ENCODE measurements at places on chromosomes 3 and 15.

DNA sequence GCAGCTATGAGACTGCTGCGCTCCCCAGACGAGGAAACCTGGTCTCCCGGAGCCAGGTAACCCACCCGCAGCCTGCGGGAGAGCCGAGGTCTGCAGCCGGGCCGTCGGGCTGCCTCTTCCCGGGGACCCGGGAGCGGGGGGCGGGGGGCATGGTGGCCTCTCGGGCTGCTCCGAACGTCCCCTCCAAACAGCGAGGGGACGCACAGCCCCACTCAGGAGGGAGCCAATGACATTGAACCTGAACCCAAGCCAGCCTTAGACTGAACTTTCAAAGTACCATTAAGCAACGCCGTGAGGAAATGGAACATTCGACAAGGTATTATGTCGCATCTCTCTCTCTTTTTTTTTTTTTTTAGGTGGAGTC is 29.8 kb upstream of the ALDH1A3 start:
- DNase-seq, result no peak

DNA sequence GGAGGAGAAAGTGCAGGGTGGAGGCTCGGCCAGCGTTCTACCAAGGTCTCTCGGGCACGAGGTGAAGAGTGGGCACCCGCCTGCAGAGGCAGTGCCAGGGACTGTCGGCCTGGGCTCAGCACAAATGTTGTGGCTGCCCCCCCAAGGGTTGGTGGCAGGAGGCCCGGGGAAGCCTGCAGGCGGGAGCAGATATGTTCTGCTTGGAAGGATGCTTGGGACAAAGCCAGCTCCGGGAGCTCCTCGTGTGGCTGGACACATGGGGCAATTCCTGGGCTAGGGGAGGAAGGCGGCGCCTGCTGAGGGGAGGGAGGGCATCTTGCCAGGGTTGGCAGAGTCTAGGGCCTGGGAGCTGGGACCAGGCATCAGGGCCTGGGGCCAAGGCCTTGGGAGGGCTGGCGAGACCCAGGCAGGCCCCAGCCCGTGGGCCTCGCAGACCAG is 30.4 kb upstream of the FBLN2 start:
- no peak for DNase-seq

GRCh38 chr3:188021502-188022040 is 132.4 kb upstream of the LPP start:
- no peak for DNase-seq

DNA sequence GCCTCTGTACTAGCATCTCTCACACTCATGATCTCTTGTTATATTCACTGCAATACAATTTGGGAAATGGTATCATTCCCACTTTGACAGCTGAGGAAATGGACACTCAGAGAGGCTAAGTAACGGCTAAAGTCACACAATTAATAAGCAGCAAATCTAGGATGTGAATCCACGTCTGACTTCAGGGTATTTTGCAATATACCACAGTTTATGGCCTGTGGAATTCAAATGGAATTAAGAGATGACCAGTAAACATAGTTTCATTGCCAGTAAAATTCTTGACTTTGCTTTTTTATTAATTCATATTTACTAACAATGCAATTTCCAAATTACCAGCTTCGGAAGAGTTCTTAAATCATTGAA is 61.1 kb downstream of the CCNL1 start:
- no peak for DNase-seq

GRCh38 chr3:139292192-139292591 is 51.6 kb upstream of the MRPS22 start:
- DNase-seq, result no peak

DNA sequence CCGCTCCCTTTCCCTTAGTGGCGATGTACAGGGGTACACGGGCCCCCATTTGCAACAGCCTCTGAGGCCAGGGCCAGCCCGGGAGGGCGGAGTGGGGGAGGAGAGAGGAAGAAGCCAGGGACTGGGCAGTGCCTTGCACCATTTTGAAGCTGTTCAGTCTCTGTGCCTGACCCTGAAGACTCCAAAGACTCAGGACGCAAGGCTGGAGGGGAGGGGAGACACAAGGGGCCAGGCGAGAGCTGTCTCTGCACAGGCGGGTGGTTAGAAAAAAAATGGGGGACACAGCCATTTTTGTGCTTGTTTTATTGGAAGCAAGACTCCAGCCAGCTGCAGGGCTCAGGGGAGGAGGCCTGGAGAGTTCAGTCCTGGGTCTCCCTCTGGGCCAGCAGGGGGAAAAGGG is 1.6 kb downstream of the RPP25 start:
- DNase-seq, result no peak

- DNase-seq, result peak; percentile 88
Measured at GRCh38 chr15:94297558-94297957, 66.2 kb downstream of the MCTP2 start.

- DNase-seq, result no peak
Measured at GRCh38 chr3:170766823-170767575, 103.0 kb downstream of the RPL22L1 start.

DNA sequence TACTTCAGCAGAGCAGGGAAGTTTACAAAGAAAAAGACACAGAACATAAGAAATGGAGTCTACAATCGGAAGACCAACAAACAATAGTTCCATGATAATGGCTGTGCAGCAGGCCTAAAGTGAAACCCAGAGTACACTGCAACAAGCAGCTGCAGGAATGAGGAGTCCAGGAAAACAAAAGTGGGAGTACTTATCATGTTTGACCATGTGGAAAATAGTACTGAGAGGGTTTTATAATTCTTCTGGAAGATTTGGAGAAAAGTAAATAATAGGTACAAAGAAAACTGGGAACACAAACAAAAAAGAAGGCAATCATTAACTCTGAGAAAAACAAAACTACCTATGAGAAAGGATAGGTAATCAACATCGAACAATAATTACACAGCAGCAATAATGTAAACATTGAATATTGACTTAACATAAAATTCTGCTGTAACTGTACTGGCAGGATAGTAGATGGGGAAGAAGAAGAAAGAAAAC is 87.5 kb downstream of the NEK10 start:
- no peak for DNase-seq

- no peak for DNase-seq
Measured at GRCh38 chr3:29555590-29555989, 274.7 kb downstream of the RBMS3 start.

- peak; percentile 58 for DNase-seq
Measured at GRCh38 chr15:99476413-99477222, 89.2 kb upstream of the MEF2A start.

DNA sequence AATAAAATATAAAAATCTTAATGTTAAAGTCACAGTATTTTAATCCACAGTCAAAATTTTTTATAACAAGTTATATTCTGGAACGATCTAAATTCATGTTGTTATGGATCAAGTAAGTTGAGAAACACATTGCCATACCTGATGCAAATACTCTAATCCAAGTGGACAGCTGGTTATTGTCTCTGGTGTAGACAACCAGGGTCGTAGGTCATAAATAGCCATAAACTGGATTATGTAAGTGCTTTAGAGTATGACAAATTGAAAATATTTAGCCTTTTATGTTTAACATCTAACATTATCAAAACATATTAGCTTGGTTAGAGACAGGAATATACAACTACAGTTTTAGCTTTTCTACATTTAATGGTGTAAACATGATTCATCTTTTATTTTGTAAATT is 53.0 kb downstream of the PLSCR2 start:
- DNase-seq, result no peak

- no peak for DNase-seq
Measured at GRCh38 chr3:149378478-149379309, 1.2 kb upstream of the TM4SF1 start.

- DNase-seq, result no peak
Measured at GRCh38 chr3:38297947-38298711, 16.0 kb downstream of the SLC22A14 start.

DNA sequence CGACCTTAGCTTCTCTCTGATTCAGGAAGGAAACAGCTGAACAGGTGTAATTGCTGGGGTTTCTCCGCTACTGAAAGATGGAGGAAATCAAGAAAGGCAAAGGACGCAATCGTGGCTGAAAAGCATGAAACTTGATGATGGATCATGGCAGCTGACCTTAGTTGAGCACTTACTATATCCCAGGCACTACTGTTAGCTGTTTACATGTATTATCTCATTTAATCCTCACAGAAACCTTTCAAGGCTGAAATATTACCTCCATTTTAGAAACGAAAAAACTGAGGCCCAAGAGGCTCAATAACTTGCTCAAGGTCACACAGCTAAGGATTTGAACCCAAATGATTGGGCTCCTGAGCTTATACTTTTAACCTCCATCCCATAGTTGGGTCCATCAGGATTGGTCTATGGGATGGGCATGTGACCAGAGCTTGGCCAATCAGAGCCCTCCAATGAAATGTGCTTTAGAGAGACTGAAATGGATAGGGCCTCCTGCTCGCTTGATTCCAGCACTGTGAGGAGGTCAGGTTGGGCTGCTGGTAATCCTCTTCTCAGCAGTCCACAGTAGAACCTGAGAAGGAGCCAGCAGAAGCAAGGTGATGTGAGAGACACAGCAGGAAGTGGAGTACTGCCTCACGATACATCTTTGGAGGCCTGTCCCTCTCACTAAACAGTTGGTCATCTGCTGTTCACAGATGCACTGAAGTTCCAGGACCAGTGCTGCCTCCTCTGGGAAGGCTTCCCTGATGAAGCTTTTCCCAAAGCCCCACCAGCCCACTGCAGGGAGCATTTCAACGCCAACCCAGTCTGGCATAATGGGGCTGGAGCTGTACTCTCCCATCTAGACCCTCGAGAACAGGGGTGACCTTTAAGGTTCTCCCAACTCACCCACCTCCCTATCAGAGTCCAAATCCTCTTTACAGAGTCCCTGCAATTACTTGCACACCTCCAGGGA is 10.4 kb downstream of the CLN6 start:
- DNase-seq, result no peak

- DNase-seq, result no peak
Measured at GRCh38 chr3:186170516-186170915, 61.6 kb upstream of the ETV5 start.

DNA sequence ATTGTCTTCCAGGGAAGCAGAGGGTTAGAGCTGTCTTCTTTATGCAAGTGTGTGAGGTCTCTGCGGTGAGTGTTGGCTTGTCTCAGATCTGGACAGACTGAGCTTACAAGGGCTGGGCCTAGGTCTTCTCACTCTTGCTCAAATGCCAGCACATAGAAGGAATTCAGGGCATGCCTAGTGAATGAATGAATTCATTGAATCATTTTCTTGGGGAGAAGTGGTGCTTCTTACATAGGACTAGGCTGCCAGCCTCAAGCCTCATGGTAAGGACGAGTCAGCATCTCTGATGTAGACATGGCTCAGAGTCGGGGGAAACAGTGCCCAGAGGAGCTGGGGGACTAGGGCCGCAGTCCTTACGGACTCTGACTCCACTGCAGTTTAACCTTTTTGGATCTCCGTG is 17.2 kb downstream of the MKRN2 start:
- DNase-seq, result no peak

DNA sequence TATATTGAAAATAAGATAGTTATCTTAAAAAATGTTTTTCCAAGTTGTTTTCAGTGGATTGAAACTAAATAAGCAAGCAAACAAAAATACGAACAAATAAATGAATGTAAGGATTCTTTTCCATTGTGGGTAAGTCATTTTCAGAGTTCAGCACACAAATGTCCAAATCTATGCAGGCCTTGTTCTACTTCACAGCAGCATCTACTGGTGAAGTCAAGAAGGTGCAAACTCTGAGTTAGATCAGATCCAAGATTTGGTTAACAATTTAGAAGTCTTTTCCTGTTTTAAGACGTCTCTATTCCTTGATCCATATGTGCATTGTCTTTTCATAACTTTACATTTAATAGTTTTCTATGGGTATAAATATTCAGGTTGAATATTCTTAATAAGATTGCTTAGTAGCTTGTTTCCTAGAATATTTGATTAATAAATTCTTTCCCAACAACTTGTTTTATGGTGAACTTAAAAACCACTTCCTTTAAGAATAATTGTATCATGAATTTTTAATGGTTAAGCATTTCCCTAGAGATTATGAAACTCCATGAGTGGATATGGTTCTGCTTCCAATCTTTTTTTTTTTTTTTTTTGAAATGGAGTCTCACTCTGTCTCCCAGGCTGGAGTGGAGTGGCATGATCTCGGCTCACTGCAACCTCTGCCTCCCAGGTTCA is 10.5 kb downstream of the PTX3 start:
- DNase-seq, result peak; percentile 49

GRCh38 chr15:31034152-31034551 is 42.7 kb upstream of the MTMR10 start:
- DNase-seq, result no peak

GRCh38 chr3:50777680-50778079 is 103.0 kb downstream of the DOCK3 start:
- DNase-seq, result no peak

- peak; percentile 34 for DNase-seq
Measured at GRCh38 chr3:11238880-11239279, 33.3 kb upstream of the ATG7 start.

DNA sequence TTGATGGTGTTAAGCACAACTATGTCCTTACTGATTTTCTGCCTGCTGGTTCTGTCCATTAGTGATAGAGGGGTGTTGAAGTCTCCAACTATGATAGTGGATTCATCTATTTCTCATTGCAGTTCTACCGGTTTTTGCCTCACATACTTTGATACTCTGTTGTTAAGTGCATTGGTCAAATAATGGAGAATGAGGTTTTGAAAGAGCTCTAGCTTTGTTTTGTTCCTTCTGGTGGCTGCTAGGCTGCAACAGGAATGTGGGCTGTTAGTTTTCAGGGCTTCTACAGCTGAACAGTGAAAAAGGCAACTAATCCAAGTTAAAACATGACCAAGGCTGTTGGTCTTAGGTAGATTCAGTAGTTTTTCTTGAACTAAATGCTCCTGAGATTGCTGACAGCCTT is 62.6 kb downstream of the BTD start:
- DNase-seq, result no peak

DNA sequence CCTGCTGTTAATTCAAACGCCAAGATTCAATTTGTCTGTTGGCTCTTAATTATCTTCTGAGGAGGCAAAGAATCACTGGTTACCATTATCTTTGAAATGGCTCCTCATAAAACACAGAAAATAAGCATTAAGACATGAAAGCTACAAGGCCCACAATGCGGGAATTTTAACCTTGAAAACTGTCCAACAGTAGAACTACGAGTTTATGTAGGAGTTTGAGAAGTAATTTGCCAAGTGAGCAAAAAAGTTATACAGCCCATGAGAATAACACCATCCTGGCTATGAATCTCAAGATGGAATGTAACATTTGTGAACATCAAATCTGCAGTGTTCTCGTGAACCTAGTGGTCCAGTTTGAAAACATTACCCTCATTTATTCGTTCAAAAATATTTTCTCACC is 172.5 kb downstream of the ALDH1A2 start:
- DNase-seq, result no peak

- peak; percentile 87 for DNase-seq
Measured at GRCh38 chr15:55319537-55320237, 665 bp downstream of the PIGB start.

DNA sequence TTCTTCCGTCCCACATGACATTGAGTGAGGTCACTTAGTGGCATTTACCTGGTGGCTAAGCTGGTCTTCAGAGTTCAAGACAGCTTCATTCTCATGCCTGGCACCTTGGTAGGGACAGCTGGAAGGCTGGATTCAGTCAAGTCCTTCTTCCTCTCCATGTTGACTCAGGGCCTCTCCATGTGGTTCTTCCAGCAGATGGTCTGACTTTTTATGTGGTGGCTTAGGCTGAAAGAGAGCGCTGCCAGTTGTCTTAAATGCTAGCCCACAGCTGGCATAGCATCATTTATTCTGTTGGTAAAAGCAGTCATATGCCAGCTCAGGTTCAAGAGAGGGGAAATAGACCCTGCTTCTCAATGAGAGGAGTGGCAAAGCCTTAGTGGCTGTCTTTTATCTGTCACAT is 53.0 kb upstream of the CTDSPL start:
- no peak for DNase-seq

- no peak for DNase-seq
Measured at GRCh38 chr15:65578904-65579728, 31.8 kb downstream of the INTS14 start.

GRCh38 chr3:157078131-157078810 is 81.7 kb downstream of the CCNL1 start:
- no peak for DNase-seq

- peak; percentile 77 for DNase-seq
Measured at GRCh38 chr3:128415773-128416577, 50.7 kb downstream of the DNAJB8 start.

All from hematopoietic multipotent progenitor cell treated with erythropoietin and hydrocortisone succinate and interleukin-3 and kit ligand, for 6 days (in vitro differentiated cells).